ENCODE measurements at places on chromosomes 13 and 19. TPM values are rescaled to one million over a fixed set of nuclear protein-coding genes. Genes with fewer than 3 reads are reported as not detected.

POGLUT2 gene
- 29.0 TPM for total RNA-seq

DNA sequence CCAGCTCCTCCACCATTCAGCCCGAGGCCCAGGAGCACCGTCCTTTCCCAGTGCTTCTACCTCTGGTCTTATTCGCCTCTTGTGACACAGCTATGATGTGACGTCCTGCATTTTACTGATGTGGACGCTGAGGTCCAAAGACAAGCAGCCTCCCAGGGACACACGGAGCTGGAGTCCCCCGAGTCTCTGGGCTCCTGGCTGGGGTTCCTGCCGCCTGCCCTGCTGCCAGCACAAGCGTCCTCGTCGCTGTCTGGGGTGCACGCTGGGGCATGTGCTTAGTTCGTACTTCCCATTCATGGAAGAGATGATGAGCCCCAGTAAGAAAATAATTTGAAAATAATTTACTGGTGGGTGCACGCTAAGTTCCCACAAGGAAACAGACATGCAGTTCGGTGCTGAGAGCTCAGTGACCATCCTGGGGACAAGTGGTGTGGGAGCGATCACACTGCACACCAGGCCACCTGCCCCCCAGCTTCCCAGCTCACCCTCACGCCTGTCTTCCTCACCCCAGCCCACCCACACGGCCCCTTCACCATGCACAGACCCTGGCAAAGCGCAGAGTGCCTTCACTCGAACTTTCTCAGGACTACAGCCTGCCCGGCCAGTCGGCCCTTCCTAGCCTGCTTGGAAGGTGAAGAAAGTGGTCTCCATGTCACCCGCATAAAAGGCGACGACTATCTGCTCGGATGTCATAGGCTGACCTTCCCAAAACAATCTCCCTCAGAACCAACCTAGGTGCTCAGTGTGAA, 14.2 kb upstream of the CFAP97D2 start:
- DNase-seq = no peak

DNA sequence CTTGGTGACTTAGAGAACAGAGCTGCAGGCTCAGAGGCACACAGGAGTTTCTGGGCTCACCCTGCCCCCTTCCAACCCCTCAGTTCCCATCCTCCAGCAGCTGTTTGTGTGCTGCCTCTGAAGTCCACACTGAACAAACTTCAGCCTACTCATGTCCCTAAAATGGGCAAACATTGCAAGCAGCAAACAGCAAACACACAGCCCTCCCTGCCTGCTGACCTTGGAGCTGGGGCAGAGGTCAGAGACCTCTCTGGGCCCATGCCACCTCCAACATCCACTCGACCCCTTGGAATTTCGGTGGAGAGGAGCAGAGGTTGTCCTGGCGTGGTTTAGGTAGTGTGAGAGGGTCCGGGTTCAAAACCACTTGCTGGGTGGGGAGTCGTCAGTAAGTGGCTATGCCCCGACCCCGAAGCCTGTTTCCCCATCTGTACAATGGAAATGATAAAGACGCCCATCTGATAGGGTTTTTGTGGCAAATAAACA, 9.9 kb downstream of the APOC1 start:
- DNase-seq = no peak

- DNase-seq = no peak
Measured at GRCh38 chr13:107299717-107300116, 731.8 kb upstream of the ARGLU1 start.

- DNase-seq = no peak
Measured at GRCh38 chr13:104281910-104282309, 1215.7 kb upstream of the SLC10A2 start.

All from pulmonary artery endothelial cell (primary cell).